ENCODE measurements at places on chromosomes 12 and 14.
A peak's percentile ranks its signal among the peaks of the same experiment; 100 is the strongest.

DNA sequence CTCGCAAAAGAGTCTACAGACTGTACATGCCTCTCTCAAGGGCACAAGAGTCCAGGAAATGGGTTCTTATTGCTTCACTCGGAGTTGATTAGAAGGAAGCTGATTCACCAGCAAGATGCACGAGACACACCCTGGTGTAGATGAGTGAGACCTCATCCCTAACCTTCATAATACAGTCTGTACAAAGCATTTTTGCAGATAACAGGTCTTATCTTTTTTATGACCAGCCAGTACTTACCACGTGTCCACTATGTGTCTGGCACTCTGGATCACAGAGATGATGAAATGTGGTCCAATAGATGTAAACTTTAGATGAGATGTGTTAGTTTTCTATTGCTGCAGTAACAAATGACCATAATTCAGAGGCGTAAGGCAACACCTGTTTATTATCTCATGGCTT is 53.4 kb upstream of the PWP1 start:
- no peak for DNase-seq

DNA sequence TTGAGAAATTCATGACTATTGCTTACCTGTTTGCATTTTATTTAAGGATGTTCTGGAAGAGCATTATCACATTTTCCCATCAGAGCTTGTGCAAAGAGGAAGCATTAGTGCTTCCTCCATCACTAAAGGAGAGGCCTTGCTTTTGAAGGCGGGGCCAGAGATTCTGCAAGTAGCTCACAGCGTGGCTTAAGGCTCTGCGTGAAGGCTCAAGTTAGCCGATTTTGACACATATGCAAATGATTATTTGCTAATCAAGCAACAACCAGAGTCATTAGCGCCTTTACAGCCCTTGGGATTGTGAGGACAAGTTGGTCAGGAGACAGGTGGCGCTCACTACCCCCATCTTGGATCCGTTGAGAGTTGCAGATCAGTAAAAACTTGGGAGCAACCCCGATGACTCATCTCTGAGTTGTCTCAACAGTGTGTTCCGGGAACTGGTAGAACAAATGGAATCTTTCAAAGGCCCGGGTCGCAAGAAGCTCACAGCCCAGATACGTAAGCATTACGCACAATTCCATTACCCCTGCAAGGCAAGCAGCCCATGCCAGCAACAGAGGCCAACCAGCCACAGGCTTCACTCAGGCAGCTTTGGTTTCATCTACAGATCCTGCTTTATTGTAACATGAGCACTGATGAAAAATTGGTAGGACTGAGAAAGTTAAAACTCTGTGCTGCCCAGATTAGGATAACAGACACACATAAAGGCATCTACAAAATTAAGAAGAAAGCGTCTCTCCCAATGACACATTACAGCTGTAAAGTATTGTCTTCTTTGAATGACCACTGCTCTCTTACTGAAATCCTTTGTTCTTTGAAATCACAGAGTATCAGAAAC is 34.9 kb upstream of the SPTSSA start:
- no peak for DNase-seq

- DNase-seq, result no peak
Measured at GRCh38 chr14:83798421-83798820, 1731.5 kb upstream of the FLRT2 start.

- no peak for DNase-seq
Measured at GRCh38 chr12:68267892-68268396, 14.5 kb upstream of the IL22 start.

GRCh38 chr14:26605602-26606001 is 7.8 kb upstream of the NOVA1 start:
- no peak for DNase-seq

DNA sequence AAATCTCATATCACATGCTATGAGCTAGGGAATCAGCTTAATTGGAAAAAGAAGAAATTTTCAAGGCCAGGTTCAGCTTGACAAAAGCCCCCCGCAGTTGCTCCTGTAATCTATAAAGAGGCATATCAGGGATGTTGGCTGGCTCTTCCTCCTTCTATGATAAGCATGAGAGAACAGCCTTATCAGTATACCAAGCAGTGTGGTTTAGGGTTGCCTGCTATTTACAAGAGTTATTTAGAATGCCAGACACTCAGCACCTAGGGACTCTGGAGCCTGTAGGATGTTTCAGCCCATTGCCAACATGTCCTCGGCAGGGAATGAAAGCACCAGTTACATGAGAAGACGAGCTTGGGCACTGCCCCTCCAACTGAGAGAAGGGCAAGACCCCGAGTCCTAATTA is 89.5 kb upstream of the TMPO start:
- no peak for DNase-seq

- no peak for DNase-seq
Measured at GRCh38 chr12:90842477-90842876, 112.5 kb downstream of the CCER1 start.

- no peak for DNase-seq
Measured at GRCh38 chr14:25485381-25485780, 435.4 kb upstream of the STXBP6 start.

GRCh38 chr12:116673681-116674111 is 64.2 kb downstream of the SPRING1 start:
- no peak for DNase-seq

- no peak for DNase-seq
Measured at GRCh38 chr12:103994235-103994634, 28.6 kb downstream of the TDG start.

DNA sequence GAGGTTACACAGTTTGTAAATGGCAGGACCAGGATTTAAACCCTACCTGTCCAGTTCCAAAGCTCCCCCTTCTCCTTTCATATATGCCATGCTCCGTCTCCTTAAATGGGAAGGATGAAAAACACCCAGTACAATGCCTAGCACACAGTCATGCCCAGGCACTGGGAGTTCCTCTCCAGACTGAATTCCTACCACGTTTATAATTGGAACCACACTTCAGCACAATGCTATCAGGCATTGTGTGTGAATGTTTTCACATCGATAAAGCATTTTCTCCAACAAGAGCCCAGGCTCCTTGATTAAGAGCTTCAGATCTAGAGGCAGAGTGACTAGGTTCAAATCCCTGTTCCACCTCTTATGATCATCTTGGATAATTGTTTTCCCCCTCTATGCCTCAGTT is 2.7 kb upstream of the NUAK1 start:
- no peak for DNase-seq

- DNase-seq, result no peak
Measured at GRCh38 chr12:13436182-13436581, 239.7 kb downstream of the EMP1 start.

GRCh38 chr12:126684703-126685102 is 1582.3 kb upstream of the TMEM132C start:
- DNase-seq, result no peak

- DNase-seq, result no peak
Measured at GRCh38 chr14:30389134-30389876, 169.7 kb upstream of the G2E3 start.

DNA sequence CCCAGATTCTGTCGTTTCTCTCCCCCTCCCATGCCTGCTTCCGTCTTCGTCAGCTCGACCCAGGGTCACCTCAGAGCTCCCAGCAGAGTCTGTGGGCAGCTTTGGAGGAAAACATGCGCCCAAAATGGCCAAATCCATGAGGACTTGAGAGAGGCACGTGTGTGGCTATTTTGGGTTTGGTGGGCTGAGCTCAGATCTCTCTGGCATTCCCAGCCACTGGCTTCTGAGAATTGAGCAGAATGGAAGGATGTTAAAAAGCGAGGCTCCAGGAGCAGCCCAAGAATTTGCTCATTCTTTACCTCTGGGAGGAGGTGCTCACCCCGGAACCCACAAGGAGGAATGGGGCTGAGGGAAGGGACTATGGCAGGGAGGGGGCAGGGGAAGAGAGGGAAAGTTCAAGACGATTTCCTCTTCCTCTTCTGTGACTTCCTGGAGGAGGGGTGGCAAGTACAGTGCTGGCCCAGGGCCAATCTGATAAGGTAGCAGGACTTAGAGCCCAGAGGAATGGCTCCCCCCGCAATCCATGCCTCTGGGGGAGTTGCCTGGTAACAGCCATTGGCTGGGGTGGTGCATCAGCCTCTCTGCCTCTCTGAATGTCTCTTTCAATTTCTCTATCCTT is 20.1 kb downstream of the TSPAN9 start:
- DNase-seq, result no peak

- DNase-seq, result no peak
Measured at GRCh38 chr12:3572560-3572959, 81.6 kb downstream of the PRMT8 start.

- no peak for DNase-seq
Measured at GRCh38 chr12:130026608-130027176, 122.9 kb upstream of the TMEM132D start.

- DNase-seq, result peak; percentile 10
Measured at GRCh38 chr12:19515179-19515578, 75.9 kb downstream of the AEBP2 start.

GRCh38 chr14:85974602-85975001 is 444.7 kb downstream of the FLRT2 start:
- no peak for DNase-seq

DNA sequence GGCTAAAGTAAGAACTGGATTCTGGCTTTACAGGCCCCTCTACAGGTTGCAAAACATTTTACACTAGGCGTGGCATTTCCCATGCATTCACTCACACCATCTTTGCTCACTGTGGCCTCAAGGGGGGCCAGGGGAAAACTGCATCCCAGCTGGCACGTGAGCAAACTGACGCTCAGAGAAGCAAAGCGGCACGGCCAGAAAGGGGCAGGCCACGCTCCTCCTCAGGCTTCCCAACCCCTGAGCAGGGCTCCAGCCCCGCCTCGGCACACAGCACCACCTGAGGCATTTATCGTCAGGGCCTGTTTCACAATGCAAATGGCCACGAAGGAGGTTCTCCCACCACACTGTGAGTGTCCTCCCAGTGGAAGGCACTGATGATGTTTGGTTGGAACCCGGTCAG is 90.8 kb downstream of the BCL11B start:
- no peak for DNase-seq

- no peak for DNase-seq
Measured at GRCh38 chr12:29653286-29653685, 130.5 kb downstream of the TMTC1 start.

- DNase-seq, result no peak
Measured at GRCh38 chr14:57611555-57612075, 118.0 kb upstream of the CCDC198 start.
